ENCODE measurements at places on chromosomes 6 and 20. TPM values are rescaled to one million over a fixed set of nuclear protein-coding genes. Genes with fewer than 3 reads are reported as not detected.

AIF1 gene
- total RNA-seq: not detected

DNA sequence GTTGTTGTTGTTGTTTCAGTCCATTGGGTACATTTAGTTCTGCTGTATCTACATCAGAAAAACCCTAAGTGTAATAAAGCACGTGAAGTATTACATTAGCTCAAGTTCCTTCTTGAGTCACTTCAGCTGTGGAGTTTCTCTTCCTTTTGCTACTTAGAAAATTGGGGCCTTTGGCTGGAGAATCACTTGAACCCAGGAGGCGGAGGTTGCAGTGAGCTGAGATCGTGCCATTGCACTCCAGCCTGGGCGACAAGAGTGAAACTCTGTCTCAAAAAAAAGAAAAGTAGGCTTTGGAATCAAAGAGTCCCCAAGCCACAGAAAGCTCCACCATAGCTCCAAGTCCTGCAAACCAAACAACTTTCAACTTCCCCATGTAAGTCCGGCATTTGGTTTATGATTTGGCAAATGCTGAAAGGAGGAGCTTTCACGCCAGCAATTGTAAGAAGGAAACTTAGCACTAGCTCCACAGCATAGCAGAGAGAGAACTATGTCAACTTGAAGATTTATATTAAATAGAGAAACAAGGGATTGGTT, 56.5 kb upstream of the RNF144B start:
- no peaks in the 10 kb centered on the region for H3K36me3 ChIP-seq
- H3K4me1 ChIP-seq: peaks cover 5% of the 10 kb centered on the region
- no peaks in the 10 kb centered on the region for H3K27me3 ChIP-seq
- no peak overlapping the region for H3K4me3 ChIP-seq

DNA sequence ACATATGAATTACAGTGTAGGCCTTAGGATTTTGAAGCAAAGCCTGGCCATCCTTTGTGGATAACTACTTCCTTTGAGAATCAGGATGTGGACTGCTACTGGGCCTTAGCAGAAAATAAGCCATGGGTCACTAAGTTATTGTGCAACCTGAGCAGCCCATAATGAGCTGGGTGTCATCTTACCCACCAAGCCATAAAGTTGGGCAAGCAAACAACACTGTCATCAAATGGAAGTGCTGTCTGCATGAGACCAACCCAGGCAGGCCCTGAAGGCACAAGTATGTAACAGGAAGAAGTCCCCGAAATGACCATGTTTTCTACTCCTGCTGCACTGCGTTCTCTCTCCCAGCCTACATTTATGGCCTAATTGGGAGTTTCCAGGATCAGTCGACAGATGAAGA, 205.6 kb upstream of the GGTLC1 start:
- H3K27ac ChIP-seq: no peak overlapping the region
- H3K4me1 ChIP-seq: no peaks in the 10 kb centered on the region
- DNase-seq: no peak
- no peaks in the 10 kb centered on the region for H3K36me3 ChIP-seq
- no peaks in the 10 kb centered on the region for H3K27me3 ChIP-seq
- no peak overlapping the region for H3K4me3 ChIP-seq

DNA sequence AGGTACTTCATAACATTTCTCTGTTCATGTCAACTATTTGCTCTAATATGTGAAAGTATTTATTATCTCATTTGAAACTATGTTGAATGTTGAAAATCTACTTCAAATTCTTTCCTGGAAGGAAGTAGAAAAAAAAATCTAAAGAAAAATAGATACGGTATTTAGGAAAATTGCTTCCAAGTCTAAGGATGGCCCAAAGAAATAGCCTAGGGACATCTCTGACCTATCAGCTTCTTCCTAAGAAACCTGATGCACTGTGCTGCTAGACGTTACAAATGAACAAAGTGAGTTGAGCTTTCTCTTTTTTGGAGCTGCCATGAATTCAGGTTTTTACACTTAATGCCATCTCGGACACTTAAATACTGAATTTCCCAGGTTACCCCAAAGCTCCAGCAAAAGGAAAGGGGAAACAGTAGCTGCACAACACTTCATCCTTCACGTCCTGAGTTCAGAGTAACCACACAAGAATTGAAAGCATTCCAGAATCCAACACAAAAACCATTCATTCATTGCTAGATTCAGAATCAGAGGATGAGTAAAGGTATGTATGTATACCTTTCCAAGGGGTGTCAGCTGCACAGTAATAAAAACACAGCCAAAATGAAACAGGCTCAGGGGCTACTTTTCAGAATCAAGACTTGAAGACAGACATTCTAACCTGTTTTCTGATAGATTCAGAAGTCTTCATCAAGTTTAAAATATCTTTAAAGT, 7.9 kb downstream of the RMND1 start:
- H3K4me3 ChIP-seq: peak overlapping the region; percentile 44
- DNase-seq: no peak
- peaks cover 24% of the 10 kb centered on the region for H3K4me1 ChIP-seq
- no peak overlapping the region for H3K27ac ChIP-seq

GRCh38 chr20:6940048-6940447, 172.6 kb downstream of the BMP2 start:
- H3K36me3 ChIP-seq: no peaks in the 10 kb centered on the region
- H3K4me1 ChIP-seq: no peaks in the 10 kb centered on the region
- H3K4me3 ChIP-seq: no peak overlapping the region
- no peaks in the 10 kb centered on the region for H3K27me3 ChIP-seq
- DNase-seq: peak; percentile 8

BNIP5 gene
- total RNA-seq: not detected

DNA sequence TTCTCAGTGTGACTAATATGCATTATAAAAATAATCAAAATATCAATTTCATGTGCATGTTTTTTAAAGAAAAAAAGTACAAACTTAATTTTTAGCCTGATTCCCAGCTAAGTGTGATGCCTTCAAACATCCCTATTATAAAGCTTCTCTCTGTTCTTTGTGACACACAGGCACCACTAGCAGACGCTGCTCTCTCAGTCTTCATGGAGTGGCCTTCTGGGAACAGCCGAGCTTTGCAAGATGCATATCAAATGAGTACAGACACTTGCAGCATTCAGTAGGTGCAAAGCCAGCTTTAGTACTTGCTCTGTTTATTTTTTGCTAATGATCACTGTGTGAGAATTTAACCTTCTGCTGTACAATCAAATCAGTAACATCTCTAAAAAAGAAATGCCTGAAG, 340.0 kb downstream of the ADGRB3 start:
- H3K36me3 ChIP-seq: no peaks in the 10 kb centered on the region
- H3K4me3 ChIP-seq: no peak overlapping the region
- no peak overlapping the region for H3K27ac ChIP-seq
- H3K27me3 ChIP-seq: no peaks in the 10 kb centered on the region
- H3K4me1 ChIP-seq: peaks cover 17% of the 10 kb centered on the region

SLC22A16 gene
- not detected for total RNA-seq

GRCh38 chr6:141580988-141581552, 551.7 kb upstream of the GJE1 start:
- DNase-seq: no peak
- no peaks in the 10 kb centered on the region for H3K27me3 ChIP-seq
- no peak overlapping the region for H3K4me3 ChIP-seq
- H3K36me3 ChIP-seq: no peaks in the 10 kb centered on the region
- no peaks in the 10 kb centered on the region for H3K4me1 ChIP-seq

SAMD5 gene
- 1.6 TPM for total RNA-seq

RSPH4A gene
- 2.4 TPM for total RNA-seq

- no peak overlapping the region for H3K4me3 ChIP-seq
- H3K27me3 ChIP-seq: no peaks in the 10 kb centered on the region
- DNase-seq: no peak
- H3K4me1 ChIP-seq: peaks cover 52% of the 10 kb centered on the region
- H3K27ac ChIP-seq: no peak overlapping the region
These were observed 47.2 kb downstream of the NFATC2 start for GRCh38 chr20:51495291-51495690.

DNA sequence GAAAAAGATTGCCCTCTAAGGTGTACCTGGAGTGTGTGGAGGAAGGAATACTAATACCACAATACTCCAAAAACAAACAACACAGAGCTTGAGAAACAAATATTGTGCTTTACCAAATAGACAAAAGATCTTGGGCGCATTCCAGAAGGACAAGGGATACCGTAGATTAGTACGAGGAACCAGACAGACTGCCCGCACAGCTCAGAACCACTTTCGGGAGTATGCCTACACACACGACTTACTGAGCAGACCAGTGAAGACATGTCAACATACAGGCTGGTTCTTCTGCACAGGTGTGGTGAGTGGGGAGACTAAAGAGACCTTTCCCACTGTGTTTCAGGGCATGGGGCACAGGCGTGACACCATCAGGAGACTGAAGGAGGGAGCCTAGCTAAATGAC, 15.8 kb upstream of the FOXQ1 start:
- DNase-seq: no peak
- no peak overlapping the region for H3K4me3 ChIP-seq
- peaks cover 61% of the 10 kb centered on the region for H3K27me3 ChIP-seq
- no peaks in the 10 kb centered on the region for H3K4me1 ChIP-seq
- H3K27ac ChIP-seq: no peak overlapping the region

- no peaks in the 10 kb centered on the region for H3K36me3 ChIP-seq
- peaks cover 8% of the 10 kb centered on the region for H3K4me1 ChIP-seq
- DNase-seq: no peak
- H3K27me3 ChIP-seq: no peaks in the 10 kb centered on the region
- H3K27ac ChIP-seq: no peak overlapping the region
- H3K4me3 ChIP-seq: no peak overlapping the region
These were observed 75.7 kb downstream of the BMP7 start for GRCh38 chr20:57190536-57191264.

CLDN20 gene
- total RNA-seq: not detected

DNA sequence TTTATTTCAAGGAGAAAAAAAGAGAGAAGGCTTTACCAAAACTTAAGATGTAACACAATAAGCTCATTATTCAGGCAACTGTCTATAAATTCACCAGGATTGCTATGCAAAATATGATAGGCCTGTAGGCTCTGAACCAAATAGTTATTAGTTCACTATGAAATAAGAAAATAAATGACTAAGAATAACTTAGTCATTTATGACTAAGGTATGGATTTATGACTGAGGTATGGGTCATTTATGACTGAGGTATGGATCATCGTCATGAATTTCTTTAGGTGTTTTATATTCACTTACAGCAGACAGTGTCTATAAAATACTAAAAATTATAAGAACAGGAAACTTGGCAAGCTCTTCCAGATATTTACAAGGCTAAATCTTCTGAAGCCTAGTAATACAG, 52.1 kb upstream of the SNX9 start:
- no peak overlapping the region for H3K4me3 ChIP-seq
- H3K36me3 ChIP-seq: no peaks in the 10 kb centered on the region
- no peak overlapping the region for H3K27ac ChIP-seq
- H3K27me3 ChIP-seq: peaks cover 5% of the 10 kb centered on the region
- DNase-seq: no peak

Measured in neural crest cell (in vitro differentiated cells).